ENCODE measurements at places on chromosomes 2 and 18.

DNA sequence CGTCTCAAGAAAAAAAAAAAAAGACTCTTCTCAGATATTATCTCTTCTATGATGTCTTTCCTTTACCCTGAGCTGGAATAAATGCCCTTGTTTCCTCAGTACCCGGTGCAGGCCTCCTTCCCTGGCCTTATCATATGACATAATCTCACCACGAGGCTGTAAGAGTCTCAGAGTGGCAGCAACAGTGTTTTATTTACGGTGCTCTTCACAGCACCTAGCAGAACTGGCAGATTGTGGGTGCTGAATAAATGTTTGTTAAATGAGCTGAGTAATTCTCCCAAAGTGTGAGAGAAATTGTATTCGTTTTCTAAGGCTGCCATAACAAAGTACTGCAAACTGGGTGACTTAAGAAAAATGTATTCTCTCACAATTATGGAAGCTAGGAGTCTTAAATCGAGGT is 82.8 kb upstream of the CD28 start:
- DNase-seq: peak; percentile 20

DNA sequence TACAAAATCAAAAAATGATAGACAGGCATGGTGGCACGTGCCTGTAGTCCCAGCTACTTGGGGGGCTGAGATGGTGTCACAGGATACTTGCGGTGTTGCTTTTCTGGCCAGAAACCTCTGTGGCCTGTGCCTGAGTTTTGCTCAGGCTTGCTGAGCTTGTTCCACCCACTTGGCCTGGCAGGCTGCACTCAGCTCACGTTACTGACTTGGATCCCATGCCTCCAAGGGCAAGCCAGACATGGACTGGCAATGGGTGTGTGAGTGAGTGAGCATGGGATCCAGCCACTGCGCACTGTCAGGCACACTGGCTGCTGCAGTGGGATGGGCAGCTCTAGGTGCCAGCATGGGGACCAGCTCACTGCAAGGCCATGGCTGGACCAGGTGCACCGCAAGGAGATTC is 67.9 kb downstream of the NCAPH start:
- DNase-seq: no peak

DNA sequence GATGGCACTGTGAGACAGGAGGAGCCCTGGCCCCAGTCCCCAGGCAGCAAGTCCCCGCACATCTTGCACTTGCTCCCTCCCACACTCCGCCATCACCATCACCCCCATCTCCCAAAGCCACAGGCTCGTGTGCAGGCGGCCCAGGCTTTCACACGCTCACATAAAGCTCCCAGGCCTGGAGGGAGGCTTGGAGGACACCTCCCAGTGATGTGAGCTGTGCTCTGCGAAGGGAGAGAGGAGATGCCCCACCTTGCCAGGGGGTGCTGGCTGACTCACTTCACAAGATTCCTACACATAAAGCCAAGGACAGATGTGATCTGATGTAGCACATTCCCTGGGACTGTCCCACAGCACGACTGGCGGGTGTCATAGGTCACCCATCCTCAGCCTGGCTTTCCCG is 28.9 kb downstream of the CELF4 start:
- no peak for DNase-seq

GRCh38 chr2:37776487-37776886 is 105.0 kb upstream of the CDC42EP3 start:
- DNase-seq: no peak

GRCh38 chr2:59171019-59171418 is 929.9 kb upstream of the FANCL start:
- no peak for DNase-seq

All from large intestine (tissue), 12 donors.